Activated CD4-positive, CD25-positive, alpha-beta regulatory T cell treated with anti-CD3 and anti-CD28 coated beads, Interleukin-2, amount 50 U/mL, for 16 hours (primary cell): ENCODE measurements at places on chromosomes 7 and 10.

DNA sequence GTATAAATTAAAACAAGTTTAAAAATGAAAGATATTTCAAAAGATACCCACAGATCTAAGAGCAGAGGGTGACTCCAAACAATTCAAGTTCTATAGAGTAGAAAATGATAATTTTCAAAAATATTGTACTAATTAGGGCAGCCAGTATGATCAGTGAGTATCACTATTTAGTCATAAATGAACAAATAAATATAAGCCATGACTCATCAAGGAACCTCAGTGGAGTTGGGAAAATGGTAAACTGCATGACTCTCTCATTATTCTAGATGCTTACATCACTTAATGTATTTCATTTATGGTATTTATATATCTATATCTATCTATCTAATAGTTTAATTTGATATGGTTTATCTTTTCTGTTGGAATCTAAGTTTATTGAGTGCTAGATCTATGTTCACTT is 94.3 kb downstream of the THSD7A start:
- no peak for DNase-seq

DNA sequence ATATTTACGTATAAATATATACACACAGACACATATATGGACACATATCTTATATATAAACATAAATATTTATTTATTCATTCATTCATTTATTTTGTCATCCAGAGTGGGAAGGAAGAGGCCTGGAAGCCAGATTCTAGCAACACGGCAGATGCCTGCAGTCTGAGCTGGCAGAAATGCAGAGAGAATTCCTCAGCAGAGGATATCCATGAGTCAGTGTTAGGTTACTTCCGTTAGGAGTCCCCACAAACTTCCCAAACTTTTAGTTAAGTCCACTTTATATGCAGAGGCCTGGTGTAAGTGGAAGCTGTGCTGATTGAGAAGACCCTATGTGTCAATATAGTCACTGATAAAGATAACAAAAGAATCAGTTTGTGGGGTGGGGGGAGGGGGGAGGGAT is 89.6 kb downstream of the PPP1R17 start:
- DNase-seq = no peak

DNA sequence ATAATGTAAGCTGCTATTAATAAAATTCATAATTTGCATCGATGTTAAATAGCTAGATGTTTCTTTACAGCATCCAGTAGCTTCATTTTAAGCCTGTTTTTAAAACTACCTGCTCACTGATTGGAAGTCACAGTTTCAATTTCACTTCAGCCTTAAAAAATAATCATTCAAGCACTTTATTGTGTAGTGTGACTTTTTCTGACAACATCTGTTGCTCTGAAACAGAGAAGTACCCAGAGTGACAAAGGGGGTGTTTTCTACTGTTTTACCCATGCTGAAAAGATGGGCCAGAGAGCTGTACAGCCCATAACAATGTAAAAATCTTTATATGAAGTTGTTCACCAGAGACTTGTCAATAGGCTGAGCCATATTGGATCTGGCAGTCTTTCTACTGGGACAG is 437.2 kb downstream of the MDFIC start:
- no peak for DNase-seq

GRCh38 chr10:123559066-123559822 is 106.9 kb upstream of the GPR26 start:
- peak; percentile 40 for DNase-seq

GRCh38 chr7:47943676-47944474 is 4.4 kb downstream of the PKD1L1 start:
- DNase-seq = no peak

- DNase-seq = no peak
Observed at GRCh38 chr10:13839430-13839990, 252.7 kb downstream of the PRPF18 start.

DNA sequence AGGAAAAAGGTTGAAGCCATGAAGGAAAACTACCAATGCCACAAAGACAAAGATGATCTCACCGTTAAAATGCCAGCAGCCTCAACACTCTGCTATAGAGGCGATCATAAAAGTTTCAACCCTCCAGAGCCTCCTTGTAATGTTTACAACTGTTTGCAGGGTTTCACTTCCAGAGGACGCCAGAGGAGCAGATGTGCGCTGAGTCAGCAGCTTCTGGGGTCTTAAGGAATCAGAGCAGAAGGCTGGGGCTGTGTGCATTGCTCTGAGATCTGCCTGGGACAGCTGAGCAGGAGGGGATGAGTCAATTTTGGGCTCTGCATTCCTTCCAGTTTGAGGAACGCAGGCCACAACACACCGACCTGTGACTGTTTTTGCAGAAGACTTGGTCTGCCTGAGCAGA is 98.3 kb downstream of the TMEM130 start:
- DNase-seq = no peak

DNA sequence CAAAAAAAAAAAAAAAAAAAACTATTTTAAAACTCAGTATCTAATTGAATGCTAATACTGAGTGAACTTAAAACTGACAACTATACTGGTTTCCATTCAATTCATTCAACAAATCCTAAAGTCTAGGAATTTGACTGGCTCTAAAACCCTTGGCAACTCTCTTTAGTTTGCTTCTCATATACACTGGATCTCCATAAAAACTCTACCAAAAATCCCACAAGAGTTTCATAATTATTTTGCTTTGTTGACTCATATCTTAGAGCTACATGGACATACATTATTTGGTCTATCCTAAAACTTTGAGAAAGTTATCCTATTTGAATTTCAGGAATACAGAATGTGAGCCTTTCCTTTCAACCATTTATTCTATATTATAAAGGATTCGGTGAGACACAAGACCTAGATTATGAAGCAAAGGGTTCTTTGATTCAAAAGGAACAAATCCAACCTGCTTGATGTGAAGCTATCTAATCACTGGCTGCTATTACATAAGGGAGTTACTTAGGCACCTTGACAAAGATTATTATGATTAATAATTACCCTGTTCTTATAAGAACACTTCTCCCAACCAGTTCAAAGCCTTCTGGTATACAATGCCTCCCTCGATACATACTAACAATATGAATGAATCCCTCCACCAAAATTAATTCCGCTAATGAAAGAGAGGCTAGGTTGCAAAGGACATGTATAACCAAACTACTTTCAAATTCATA is 15.8 kb upstream of the KMT2E start:
- DNase-seq = no peak

- no peak for DNase-seq
Observed at GRCh38 chr7:47488969-47489342, 93.0 kb downstream of the TNS3 start.

DNA sequence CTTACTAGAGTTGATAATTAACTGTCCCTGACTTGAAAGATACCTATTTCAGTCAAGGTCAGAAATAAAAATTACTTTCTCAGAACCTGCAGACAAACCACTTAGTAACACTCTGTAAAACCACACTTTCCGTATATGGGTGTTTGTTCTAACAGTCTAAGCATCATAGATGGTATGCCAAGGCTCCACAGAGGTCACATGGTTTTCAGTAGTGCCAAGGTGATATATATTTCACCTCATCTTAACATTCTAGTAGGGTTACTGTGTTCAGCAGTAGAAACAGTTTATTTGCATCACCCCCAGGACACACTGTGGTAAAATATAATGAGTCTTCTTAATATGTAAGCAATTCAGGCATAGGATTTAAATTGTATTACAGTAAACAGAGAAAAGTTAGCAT is 61.5 kb downstream of the KCND2 start:
- no peak for DNase-seq

- no peak for DNase-seq
Observed at GRCh38 chr10:99860466-99860865, 78.0 kb downstream of the ABCC2 start.

GRCh38 chr7:137771273-137771672 is 75.5 kb downstream of the DGKI start:
- DNase-seq = no peak

DNA sequence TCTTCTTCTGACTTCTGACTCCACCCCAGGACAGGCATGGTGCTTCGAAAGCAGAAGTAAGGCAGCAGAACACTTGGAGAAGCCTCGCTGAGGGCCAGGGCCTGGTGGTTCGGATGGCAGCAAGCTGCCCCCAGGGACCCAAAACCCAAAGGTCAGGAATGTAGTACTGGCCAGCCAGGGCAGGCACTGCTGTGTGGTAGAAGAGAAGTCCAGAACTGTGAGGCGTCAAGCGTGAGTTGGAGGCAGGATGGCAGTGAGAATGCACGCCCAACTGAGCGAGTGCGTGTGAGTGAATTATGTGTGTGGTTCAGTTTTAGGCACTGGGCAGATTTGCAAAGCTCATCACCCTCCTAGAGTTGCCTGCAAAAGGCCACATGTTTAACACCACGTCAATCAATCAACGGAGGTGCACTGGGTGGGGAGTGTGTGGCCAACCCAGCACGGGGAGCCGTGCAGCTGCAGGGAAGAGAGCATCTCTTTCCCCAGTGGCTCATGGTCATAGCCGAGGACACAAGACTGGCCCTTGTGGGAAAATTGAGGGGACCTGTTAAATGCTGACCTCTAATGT is 144.3 kb downstream of the KCNMA1 start:
- no peak for DNase-seq
